ENCODE measurements at places on chromosomes 3 and 15.

DNA sequence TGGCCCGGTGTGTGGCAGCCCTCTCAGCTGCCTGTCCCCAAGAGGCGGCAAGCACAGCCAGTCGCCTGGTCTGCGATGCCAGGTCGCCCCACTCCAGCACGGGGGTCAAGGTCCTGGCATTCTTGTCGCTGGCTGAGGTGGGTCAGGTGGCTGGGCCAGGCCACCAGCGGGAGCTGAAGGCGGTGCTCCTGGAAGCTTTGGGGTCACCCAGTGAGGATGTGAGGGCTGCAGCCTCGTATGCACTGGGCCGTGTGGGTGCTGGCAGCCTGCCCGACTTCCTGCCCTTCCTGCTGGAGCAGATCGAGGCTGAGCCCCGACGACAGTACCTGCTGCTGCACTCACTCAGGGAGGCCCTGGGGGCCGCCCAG lies 20.8 kb downstream of the CAND2 start:
- DNase-seq: peak; percentile 21

DNA sequence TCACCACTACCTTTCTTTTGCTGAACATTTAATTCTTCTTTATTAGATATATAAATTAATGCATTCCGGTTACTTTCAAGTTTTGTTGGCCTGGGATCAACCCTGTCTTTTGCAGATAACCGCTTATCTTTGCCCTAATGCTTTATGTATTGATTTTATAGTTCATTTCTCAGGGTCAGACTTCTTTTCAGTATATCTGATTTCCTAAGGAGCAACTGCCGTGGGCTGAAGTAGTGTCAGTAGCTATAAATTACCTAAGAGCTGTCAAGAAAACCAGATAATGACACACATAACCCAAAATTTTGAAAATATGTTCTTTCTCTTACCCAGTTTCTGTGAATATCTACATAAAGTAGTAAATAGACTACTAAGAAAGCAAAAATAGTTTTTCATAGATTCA lies 38.0 kb downstream of the COL6A5 start:
- DNase-seq: no peak

DNA sequence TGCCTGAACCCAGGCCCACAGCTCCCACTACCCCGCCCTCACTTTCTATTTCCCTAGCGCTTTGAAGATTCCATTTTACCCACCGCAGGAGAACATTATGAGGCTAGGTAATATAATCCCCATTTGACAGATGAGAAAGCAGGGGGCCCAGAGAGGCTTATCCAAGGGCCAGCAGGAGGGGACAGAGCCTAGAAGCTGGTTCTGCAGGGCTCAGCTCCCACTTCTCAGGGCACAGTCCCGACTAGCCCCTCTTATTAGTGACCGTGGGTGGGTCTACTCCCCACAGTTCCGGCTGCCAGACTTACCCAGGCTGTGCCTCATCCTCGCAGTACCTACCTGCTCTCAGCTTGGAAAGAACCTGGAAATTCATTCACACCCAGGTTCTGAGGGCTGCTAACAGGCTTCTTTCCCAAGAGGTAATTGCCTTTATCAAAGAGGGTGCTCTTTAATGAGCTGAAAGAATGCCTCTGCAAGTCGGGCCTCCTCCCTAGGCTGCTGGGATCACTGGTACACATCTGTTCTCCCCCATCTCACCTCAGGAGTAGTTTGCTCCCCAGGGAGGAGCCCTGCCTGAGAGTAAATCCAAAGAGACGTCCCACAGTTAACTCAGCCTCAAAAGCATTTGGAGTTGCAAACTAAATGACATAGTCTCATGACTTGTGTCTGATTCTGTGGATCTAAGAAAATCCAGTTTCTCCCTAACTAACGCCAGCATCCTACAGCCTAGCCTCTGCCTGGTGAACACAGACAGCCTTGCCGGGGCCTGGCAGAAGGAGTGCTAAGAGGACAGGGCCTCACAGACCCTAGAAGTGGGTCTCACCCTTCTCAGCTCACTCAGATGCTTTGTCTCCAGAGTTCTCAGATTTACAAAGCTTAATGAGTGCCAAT lies 125.0 kb downstream of the CHSY1 start:
- DNase-seq: no peak

DNA sequence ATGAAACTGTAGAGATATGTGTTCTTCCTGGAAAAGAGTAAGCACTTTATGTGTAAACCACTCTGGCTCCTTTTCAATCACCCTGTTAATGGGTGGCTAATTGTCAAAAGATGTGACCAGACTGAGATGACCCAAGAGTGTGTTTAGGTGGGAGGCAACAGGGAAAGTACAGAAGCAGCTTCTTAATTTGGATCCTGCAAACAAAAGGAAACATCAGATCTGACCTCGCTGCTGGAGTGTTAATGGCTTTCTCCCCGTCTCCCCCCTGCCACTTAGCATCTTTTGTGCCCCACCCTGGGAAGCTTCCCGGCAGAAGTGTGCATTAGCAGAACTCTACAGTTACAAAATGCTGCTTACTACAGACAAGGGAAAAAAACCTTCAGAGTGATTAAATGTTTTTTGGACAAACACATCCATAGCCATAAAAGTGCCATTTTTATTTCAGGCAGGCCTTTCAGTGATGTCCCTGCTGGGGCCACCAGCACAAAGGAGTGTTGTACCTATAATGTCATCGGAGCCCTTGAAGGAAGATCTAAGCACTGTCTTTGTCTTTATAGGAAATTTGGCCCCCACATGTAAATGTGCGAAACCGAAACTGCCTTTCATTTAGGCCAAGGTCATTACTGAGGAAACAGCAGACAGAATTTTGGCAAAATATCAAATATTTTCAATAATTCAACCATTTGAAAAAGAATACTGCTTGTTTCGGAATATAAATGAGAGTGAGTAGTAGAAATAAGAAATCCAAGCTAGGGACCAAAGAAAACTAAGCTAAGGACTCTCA lies 311.0 kb downstream of the WDR72 start:
- DNase-seq: no peak

GRCh38 chr3:178159691-178160220 lies 376.5 kb upstream of the KCNMB2 start:
- DNase-seq: no peak

GRCh38 chr15:50124631-50125030 lies 5.6 kb upstream of the ATP8B4 start:
- DNase-seq: no peak

DNA sequence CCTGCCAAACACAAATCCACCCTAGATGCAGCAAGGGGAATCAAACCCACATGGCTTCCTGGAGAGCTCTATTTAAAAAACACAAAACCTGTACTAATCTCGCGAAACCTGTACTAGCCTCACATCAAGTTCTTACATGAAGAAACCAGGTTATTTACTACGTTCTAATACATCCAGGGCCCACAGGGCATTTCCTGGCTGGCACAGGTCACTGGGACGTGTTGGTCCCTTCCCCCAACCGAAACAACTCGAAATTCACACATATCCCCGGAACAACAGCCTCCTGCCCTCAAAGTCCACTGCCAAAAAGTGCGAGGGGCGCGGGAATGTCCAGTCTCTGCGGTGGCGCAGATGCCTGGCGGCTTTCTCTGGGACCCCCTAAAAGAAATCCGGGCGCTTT lies 955 bp downstream of the CDCP1 start:
- DNase-seq: no peak

All from cerebellum (tissue), 4 donors.